Progenitor cell of endocrine pancreas (in vitro differentiated cells): ENCODE measurements at places on chromosomes 1 and 21.

GRCh38 chr1:183942933-183943693 is 94.4 kb downstream of the COLGALT2 start:
- DNase-seq = no peak

DNA sequence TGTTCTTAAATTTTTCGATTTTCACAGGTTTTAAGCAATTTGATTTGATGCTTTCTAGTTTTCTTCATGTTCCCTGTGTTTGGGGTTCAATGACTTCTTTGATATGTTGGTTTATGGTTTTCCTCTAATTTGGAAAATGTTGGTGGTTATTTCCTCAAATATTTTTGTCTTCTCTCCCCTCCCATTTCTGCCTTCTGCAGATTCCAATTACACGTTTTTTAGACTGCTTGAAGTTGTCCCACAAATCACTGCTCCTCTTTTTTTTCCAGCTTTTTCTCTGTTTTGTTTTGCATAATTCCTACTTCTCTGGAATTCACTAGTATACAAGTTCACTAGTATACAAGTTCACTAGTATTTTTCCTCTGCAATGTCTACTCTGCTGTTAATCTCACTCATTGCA is 61.3 kb downstream of the FAF1 start:
- no peak for DNase-seq

DNA sequence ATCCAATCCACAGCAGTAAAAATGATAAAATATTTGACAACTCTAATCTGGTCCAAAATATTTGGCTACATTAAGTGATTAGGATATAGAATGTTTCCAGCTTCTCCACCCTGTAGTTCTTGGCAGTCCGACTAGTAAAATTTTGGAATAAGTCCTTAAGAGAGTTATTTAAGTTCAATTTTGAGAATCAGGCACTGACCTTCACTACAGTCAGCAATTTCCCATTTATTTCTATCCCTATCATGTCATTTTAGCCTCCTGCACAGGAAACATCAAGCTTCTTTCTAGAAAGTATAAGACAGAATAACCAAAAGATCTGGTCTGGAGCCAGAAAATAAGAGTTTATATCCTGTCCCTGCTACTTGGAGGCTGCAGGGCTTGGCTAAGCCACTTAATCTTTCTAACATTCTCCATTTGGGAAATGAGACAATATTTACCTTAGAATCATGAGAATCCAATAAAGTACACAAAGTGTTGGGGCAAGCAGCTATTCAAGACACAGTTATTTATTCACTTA is 162.2 kb downstream of the DPYD start:
- no peak for DNase-seq

DNA sequence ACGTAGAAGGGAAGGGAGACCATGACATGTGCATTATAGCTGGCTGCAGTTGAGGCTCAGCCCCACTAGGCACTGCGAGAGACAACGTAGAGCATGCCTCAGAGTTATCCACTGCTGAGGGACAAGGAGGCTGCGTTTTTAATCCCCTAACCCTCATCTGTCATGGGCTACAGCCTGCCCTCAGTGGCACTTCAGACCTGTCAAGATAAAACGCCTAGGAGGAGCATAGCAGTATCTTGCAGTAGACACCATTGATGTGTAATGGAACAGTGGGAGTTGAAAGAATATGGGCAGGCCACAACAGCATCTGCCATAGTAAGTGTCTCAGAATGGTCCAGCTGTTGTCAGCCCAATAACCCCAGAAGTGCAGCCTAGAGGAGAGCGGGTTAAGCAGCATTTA is 307.0 kb upstream of the PTBP2 start:
- DNase-seq = no peak

DNA sequence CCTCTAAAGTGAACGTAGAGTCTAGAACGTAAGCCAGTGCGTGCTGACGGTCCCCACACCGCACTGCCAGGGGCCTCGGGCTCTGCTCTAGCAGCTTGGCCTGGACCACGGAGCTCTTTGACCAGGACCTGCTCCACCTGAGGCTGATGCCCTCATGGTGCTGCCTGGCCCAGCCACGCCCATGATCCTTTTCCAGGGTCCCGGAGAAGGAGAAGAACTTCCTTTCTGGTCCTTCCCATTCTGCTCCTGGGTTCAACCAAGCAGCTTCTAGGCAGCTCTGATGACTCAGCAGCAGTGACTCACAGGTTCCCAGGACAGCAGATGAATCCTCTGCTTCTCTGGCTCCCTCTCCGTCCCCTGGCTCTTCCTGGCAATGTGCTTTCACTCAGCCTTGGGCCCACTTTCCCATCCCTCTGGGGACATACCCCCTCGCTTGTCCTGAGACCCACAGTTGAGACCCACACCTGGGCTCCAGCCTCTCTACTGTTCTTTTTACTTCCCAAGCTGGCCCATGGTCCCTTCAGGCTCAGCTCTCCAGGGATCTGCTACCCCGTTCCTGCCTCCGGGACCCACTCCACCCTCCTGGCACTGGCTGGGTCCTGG is 246.3 kb upstream of the RAB4A start:
- no peak for DNase-seq

DNA sequence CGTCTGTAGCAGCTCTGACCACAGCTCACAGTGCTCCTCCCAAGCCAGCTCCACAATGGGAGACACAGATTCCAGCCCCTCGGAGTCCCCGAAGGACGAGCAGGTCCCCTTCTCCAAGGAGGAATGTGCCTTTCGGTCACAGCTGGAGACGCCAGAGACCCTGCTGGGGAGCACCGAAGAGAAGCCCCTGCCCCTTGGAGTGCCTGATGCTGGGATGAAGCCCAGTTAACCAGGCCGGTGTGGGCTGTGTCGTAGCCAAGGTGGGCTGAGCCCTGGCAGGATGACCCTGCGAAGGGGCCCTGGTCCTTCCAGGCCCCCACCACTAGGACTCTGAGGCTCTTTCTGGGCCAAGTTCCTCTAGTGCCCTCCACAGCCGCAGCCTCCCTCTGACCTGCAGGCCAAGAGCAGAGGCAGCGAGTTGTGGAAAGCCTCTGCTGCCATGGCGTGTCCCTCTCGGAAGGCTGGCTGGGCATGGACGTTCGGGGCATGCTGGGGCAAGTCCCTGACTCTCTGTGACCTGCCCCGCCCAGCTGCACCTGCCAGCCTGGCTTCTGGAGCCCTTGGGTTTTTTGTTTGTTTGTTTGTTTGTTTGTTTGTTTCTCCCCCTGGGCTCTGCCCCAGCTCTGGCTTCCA is 22.9 kb upstream of the VPS13D start:
- no peak for DNase-seq

DNA sequence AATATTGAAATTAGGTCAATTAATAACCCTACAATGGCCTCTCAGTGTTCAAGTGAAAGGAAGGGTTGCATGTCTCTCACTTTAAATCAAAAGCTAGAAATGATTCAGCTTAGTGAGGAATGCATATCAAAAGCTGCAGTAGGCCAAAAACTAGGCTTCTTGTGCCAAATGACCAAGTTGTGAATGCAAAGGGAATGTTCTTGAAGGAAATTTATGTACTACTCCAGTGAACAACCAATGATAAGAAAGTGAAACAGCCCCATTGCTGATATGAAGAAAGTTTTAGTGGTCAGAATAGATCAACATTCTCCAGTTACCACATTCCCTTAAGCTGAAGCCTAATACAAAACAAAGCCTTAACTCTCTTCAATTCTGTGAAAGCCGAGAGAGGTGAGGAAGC is 10.0 kb downstream of the MAEL start:
- DNase-seq = no peak

DNA sequence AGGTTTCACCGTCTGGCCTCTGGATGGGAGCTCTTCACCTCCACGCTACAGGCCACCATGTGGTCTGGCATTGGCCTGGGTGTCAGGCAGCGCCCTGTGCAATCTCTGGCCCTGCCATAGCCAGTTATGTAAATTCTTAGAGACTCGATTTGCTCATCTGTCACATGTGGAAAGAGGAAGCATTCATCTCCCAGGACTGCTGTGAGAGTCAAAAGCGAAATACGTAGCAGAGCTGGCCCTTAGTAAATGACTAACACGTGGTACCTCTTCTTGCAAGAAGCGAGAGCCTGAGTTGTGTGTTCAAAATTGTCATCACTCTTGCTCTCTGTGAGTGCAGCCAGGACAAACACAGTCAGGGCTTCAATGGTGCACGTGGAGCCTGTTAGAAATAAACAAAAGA is 159.0 kb upstream of the BACE2 start:
- no peak for DNase-seq

DNA sequence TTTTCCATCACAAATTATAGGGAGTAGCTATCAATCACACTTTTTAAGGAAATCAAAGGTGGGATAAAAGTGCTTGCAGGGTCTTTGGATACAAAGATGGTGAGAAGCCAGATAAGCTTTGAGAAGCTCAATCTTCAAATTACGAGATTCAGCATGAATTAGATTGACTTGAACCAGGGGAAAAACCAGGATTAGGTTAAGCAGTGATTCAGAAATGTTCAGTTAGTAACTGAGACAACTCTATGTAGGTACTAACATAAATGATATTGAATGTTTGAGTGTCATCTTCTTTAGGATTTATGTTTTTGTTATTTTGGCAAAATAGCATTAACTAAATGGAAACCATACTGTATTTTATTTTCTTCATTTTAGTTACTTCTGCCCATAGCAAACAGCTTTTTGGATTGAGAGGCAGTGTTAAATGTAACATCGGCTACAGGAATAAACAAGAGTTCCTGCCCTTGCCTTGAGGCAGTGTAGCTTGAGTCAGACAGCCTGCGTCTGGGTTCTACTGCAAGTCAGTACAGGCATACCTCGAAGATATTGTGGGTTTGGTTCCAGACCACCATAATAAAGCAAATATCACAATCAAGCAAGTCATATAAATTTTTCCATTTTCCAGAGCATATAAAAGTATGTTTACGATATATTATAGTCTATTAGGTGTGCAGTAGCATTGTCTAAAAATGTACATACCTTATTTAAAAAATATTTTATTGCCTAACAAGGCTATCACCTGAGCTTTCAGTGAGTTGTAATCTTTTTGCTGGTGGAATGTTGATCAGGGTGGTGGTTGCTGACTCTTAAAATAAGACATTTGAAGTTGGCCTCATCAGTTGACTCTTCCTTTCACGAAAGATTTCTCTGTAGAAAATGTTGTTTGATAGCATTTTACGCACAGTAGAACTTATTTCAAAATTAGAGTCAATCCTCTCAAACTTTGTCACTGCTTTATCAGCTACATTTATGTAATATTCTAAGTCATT is 36.9 kb upstream of the BACH1 start:
- DNase-seq = no peak
